ENCODE measurements at places on chromosomes 13 and 19.

- no peak for DNase-seq
Observed at GRCh38 chr13:48478391-48478790, 54.5 kb downstream of the RCBTB2 start.

- DNase-seq: peak; percentile 88
Observed at GRCh38 chr13:51978796-51979556, 32.3 kb downstream of the ATP7B start.

DNA sequence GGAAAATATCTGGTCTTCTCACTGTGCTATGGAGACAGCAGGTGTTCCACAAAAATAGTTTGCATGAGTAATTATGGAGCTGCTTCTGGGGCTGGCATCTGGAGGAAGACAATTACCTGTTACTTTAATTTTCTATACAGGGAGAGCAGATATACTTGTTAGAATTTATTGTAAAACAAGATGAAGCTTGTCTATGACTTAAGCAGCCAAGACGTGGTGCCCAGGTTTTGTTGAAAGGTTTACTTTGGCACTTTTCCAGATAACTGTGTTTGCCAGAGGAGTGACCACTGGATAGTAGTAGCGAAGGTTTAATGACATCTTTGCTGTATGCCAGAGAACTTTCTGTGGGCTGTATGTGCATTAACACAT, 134.5 kb upstream of the KL start:
- DNase-seq: no peak

- peak; percentile 54 for DNase-seq
Observed at GRCh38 chr19:11373885-11374432, 507 bp upstream of the SWSAP1 start.
